ENCODE measurements at places on chromosomes 4 and X.

- no peak for DNase-seq
Observed at GRCh38 chrX:97358941-97359340, 475.2 kb downstream of the RPA4 start.

DNA sequence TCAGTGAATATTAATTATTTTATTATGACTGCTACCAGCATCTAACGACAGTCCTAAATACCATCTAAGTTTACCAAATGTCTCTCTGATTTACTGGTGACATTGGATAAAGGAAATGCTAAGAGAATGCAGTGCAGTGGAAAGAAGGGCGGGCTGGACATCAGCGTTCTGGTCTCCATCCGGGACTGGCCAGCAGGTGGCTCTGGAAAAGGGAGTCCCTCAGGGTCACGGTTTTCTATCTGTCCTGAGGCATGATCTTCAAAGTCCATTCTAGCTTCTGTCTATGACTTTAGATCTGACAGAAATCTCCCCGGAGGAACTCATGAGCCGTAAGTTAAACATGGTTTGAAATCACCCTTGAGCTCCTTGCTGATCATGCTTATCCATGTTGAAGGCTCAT lies 3.3 kb downstream of the TRIM2 start:
- DNase-seq = no peak

- DNase-seq = peak; percentile 13
Observed at GRCh38 chrX:150486011-150486410, 82.4 kb upstream of the MTM1 start.

DNA sequence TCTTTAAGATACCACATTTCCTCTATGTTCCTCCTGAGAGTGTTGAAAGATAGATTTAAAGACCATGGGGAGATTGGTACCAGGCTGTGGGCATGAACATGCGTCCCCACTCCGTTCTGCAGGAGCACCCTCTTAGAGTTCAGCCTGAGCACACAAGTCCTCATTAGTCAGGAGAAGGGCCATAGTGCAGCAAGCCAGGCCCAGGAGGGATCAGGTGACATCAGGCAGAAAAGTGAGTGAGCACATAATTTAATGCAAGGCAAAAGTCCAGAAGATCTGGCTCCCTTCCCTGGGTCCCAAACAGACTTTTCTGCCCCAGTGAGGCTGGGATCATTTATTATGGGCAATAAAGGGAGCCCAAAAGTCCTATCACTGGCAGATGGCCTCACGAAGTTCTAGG lies 263.7 kb upstream of the AGTR2 start:
- DNase-seq = no peak

DNA sequence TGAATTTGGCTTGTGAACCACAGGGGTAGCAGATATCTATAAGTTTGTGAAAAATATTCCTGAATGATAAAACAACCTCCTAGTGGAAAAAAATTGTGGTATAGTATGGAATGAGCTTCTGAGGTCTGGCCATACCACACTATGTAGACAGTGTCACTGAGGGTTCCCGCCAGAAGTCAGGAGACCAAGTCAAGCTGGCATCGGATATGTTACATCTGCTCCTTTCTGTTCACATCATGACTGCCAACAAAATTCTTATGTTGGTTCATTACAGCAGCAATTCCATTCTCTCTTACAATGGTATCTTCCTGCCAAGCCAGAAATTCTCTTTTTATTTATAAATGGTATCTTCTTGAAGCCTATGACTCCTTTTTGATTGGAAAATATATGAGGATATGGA lies 273.0 kb downstream of the PPP3CA start:
- DNase-seq = no peak

DNA sequence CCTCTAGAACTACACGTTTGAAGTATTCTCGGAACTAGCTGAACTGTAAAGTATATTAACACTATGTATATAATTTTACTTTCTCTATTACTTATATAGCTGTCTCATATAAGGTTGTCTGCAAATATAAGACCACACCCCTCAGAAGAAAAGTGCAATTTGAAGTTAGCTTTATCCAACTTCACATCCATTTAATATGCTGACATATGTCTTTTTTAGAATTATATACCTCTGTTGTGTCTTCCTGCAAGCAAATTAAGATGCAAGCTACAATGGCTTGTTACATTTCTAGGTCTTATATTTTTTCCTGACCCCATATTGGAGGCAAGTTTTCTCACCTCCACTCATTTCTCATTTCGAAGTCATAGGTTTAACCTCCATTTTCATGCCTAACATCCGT lies 349.0 kb upstream of the AGA start:
- DNase-seq = no peak

DNA sequence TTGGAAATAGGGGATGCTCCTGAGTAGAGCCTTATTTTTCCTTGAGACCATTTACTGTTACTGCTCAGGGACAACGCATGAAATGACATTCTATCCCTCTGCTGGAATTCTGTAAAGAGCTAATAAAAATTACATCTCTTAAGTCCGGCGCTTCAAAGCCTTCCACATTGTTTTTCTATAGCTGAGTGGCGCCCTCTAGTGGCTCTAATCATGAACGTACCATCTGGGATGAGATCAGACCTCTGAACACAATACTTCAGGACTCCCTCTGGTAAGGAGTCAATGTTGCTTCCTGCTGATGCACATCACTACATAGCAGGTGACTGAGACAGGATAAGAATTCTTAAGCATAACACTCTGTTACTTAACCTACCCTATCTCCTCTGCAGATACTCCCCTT lies 6.0 kb downstream of the HMGN5 start:
- DNase-seq = peak; percentile 24

DNA sequence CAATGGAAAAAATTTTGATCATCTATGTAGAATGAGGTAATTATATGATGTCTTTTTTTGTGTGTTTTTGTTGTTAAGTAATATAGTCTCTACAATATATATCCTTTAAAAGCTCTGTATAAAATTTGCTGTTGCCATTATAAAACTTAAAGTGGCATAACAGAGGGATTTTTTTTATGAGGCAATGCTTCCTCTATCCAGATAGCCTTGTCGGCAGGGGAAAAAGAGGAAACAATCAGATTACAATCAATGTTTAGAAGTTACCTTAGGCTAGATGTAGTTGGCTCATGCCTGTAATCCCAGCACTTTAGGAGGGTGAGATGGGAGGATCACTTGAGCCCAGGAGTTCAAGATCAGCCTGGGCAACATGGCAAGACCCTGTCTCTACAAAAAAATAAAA lies 86.8 kb downstream of the DIAPH2 start:
- no peak for DNase-seq

DNA sequence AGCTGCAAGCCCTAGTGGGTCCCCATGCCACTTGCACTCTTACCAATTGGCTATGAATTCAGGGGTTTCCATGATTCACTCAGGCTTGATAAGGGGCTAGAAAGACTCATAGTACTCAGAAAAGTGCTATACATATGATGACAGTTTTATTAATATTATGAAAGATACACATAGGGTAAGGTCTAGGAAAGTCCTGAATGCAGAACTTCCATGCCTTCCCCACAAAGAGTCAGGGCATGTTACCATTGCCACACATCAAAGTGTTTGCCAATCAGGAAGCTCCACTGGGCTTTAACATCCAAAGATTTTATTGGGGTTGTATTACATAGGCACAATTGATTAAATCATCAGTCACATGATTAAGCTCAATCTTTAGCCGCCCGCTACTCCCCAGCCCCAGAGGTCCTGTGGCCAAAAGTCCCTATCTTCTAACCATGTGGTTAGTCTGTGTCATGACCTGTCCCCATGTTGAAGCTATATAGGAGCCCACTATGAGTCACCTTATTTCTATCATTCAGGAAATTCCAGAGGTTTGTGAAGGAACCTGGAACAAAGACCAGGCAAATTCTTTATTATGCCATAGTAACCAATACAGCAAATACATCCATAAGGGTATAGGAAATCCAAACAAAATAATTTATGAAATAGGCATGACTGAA lies 635.6 kb downstream of the STPG2 start:
- no peak for DNase-seq

GRCh38 chrX:95675794-95676193 lies 1008.8 kb upstream of the DIAPH2 start:
- no peak for DNase-seq

GRCh38 chr4:5572114-5572513 lies 136.2 kb downstream of the EVC2 start:
- DNase-seq = no peak

DNA sequence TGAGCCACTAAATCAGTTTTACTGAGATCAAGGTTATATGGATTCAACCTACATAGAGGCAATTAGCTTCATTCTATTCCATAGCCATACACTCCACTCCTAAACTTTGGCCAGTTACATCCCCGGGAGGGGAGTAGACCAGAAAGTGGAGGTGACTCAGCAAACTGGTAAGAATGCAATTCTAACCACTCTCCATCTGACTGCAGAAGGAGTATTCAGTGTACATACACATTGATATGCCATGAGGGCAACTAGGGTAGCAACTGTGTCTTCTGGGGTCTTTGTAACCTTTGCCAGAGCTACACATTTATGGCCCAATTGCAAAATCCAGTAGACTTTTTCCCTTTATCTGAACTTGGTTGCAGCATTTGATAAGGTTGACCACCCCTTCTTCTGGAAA lies 7.6 kb downstream of the SLC25A43 start:
- no peak for DNase-seq

- peak; percentile 56 for DNase-seq
Observed at GRCh38 chr4:38860788-38861424, 4.3 kb upstream of the TLR6 start.

GRCh38 chr4:53693408-53693807 lies 102.1 kb upstream of the LNX1 start:
- no peak for DNase-seq

- DNase-seq = no peak
Observed at GRCh38 chr4:157978680-157979361, 194.0 kb downstream of the GASK1B start.

- DNase-seq = no peak
Observed at GRCh38 chrX:151912221-151912620, 468 bp upstream of the MAGEA4 start.

DNA sequence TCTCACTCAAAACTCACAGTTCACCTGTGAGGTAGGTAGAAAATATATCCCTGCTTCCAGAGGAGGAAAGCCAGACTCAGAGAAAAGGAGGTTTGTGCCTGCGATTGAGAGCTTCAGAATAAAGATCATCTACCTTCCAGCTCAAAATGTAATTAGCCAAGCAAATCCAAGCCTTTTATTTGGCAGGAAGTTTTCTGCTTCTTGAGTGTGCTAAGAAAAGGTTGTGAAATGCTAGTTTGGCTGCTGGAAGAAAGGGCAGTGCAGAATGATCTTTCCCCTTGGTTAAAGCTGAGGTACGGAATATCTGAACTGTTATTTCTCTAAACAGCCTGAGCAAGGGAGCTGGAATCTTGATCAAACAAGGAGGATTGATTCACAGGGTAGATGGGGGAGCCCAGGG lies 59.7 kb upstream of the VCX3B start:
- no peak for DNase-seq
